Stimulated activated CD4-positive, alpha-beta T cell treated with anti-CD3 and anti-CD28 coated beads, TNF-alpha, amount 100 ng/mL, for 4 hours (primary cell): ENCODE measurements at places on chromosomes 13 and 19.

DNA sequence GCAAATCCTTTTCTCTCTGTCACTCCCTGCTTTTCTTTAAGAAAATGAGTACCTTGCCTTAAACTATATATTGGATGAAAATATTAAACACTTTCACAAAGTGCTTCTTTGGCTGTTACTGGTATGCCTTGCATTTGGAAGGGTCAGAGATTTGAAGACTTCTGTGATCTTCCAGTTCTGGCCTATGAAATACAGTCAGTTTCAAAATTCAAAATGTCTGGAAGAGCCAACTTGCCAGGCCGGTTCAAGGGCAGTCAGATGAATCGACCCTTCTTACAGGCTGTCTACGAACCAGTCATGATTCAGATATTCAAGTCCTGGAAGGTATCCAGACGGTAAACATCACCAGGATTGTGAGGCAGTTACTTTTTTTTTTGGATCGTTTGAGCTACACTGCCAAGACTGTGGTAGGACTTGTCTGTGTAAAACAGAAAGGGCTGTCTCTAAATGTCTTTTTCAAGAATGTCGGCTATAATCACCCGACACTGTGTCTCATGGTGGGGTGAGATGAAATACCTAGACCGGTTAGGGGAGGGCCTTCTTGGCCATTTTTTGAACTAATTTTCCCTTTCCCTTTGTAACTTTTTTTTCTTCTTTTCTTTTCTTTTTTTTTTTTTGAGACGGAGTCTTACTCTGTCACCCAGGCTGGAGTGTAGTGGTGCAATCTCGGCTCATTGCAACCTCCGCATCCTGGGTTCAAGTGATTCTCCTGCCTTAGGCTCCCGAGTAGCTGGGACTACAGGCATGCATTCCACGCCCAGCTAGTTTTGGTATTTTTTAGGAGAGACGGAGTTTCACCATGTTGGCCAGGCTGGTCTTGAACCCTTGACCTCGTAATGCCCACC lies 11.2 kb downstream of the ACTN4 start:
- no peak for DNase-seq

DNA sequence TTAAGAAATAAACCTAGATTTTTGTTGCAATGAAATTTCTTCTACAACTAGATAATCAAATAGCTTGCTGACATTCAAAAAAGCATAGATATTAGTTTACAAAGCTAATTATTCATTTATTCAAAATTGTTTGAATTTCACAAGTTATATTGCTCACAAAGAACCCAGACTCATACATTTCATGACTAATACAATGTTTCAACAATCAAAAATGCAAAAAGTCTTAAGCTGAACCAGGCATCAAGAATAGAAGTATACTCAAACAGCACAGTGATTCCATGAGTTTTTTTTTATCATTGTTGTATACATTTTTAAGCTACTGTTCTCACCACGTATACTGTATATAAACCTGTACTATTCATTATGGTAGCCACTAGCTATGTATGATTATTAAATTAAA lies 51.0 kb downstream of the DIAPH3 start:
- no peak for DNase-seq

DNA sequence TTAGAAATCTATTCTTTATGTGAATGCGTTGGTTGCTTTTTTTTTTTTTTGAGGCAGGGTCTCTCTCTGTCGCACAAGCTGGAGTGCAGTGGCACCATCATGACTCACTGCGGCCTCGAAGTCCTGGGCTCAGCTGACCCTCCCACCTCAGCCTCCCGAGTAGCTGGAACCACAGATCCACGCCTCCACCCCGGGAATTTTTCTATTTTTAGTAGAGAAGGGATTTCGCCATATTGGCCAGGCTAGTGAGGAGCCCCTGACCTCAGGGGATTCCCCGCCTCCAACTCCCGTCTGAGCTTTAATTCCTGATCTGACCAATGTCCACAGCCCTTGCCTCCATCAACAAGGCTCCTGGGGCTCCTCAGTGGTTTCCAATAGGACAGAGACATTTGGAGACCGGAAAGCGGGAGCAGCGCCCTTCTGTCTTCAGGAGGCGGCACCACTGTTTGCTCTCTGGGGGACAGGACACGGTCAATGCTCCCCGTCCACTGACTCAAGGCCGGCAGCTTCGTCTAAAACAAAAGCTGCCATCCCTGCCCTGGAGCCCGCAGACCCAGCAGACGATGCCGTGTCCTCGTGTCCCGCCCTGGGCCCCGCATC lies 503 bp downstream of the TUBA3C start:
- no peak for DNase-seq

DNA sequence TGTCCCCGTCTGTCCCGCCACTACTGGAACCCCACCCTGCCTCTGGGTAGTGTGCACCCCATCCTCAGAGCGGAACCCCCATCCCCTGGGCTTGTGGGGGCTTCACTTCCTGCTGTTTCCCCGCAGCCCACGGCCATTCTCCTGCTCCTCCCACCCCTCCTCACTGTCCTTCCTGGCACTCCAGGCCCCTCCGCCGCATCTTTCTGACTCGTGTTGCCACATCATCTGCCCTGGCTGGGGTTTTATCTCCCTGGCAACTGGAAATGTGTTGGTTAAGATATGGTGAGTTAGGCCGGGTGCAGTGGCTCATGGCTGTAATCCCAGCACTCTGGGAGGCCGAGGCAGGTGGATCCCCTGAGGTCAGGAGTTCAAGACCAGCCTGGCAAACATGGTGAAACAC lies 37.3 kb downstream of the KDM4B start:
- no peak for DNase-seq

DNA sequence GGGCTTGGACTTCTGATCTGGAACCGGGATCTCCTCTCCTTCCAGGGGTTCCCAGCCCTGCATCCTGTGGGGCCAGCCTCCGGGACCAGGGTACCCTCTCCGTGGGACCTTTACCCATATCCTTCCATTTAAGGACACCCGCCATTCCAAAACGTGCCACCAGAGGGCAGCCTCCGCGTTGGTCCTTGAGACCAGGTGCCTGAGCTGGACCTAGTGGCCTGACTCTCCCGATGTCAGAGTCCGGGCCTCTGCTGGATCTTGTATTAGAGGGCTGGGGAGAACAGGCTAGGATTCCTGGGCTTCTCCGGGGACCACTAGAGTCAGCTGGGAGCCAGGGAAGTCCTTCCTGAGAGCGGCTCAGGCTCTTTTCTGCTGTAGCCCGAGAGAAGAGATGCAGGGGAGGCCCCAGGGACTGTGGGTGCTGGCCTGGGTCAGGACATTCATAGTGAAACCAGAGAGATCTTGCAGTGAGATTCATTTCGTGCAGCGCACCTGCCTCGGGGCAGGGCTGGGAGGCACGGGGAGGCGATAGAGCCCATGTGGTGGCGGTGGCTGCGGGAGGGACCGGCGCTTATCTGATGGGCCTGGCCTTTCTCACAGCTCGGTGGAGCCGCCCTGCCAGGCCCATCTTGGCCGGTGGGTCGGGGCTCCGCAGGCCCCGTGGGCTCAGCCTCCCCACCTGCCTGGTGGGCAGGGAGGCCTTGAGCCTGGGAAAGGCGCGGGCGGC lies 9.8 kb upstream of the SLC7A10 start:
- DNase-seq = peak; percentile 59

- DNase-seq = no peak
Observed at GRCh38 chr13:78247362-78247761, 328.7 kb upstream of the EDNRB start.

DNA sequence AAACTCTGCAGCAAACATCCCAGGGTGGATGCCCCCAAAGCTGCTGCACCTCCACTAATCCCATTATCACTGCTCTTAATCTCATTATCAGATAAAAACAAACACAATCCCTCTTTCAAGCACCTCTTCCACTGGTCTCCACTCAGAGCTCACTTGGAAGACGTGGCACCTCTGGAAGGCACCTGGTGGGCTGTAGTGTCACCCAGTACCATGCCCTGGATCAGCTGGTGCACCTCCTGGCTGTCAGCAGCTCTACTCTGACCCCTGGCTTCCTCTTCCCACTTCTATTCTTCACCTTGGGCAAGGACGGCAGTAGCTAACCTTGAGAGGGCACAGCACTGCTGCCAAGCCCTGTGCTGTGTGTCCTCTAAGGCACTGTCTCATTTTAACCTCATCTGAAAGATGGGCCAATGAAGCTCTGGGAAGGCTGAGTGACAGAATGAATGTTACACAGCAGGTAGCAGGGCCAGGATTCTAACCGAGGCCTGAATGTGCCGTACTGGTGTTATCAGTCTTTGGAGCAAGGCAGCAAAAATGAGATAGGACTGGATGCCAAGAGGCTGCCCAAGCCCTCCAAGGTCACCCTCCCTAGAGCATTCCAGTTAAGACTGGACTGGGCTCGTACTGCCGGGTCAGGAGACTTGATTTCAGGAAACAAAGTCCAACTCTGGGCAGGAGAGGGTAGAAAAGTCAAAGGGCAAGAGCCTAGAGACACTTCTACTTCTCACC lies 7.4 kb downstream of the BRD4 start:
- DNase-seq = no peak

DNA sequence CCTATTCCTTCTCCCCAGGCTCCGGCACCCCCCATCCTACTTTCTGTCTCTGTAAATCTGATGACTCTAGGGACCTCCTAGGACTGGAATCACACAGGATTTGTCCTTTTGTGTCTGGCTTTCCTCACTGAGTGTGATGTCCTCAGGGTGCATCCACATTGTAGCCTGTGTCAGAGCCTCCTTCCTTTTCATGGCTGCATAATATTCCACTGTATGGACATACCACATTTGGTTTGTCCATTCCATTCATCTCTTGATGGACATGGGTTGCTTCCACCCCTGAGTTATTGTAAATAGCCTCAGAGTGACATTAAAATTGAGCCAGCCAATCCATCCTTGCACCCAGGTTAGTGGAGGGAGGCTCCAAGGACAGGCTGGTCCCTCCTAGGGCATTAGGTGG lies 22.8 kb upstream of the NMRK2 start:
- no peak for DNase-seq

DNA sequence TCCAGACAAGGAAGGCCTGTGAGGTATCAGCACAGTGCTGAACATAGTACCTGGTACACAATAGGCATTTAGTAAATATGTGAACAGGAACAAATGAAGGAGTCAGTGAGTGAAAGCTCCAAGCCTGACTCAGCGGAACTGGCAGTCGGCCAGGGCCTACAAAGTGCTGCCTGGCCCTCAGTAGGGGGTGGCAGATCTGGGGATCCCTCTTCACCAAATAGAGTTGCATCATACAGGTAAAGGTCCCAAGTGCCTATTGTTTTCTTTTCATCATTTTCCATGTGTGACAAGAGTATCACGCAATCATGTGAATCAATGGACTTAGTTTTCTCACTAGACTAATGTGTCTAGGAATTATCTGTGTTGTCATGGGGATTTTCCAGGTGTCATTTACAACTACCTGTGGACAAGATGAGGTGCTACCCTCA lies 9.2 kb downstream of the CYP2B6 start:
- DNase-seq = no peak

DNA sequence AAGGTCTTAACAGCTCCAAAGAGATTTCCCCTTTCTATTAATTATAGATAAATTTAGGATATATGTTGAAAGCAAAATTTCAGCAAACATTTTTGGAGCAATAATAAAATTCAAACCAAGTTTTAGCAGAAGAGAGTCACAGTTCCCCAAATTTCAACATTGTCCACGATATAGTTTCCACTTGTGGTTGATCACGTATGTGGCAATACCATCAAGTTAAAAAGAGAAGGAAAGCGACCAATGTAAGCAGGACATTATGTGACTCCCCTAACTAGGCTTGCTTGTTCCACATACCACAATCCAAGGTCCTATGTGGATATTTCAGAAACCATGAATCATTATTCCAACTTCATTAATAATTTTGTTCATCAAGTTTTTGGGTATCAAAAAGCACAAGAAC lies 52.8 kb downstream of the ELF1 start:
- no peak for DNase-seq

DNA sequence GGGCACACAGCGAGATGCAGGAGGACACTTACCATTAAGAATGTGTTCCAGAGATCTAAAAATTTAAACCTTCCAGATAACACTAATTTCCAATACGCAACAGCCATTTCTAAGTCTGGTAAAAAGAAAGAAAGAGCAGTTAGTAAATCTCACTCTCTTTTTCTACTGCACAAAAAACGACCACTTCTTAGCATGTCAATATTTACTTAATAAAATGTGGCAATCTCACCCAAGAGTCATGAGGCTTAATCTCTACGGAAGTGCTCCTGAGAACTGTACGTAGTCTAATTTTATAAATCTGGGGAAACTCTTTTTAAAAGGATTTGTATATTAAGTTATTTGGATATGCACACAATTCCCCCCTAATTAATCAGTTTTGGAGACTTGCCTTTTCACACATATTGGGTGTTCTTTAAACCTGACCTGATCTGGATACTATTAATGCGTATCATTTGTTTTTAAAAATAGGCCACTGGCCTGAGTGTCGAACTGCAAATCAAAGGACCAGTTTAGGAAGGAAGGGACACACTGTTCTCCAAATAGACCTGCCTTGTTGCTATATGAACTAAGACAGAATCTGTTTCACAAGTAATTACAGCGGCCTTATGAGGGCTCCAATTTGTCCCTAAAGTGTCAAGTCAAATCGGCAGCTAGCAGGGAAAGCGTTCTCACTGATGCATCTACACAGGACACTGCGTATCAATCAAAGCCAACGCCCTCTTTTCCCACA lies 7.9 kb upstream of the ADPRHL1 start:
- DNase-seq = no peak

GRCh38 chr19:14053032-14053431 lies 8.8 kb downstream of the PALM3 start:
- DNase-seq = no peak

DNA sequence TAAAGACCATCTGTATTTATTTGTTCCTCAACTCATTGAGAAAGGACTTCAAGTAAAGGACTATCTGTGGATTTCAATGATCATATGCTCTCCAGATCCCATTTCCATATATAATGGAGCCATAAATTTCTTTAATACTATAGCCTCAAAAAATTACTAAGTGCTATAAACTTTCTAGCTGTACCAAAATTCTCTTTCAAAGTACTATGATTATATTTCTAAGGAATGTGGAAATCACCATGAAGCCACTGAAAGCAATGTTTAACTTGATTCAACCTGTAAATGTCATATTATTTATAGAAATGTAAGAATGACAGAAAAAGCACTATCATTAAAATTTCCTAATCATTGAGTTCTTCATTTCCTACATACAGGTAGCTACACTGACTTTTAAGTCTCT lies 20.7 kb downstream of the TBC1D4 start:
- no peak for DNase-seq

DNA sequence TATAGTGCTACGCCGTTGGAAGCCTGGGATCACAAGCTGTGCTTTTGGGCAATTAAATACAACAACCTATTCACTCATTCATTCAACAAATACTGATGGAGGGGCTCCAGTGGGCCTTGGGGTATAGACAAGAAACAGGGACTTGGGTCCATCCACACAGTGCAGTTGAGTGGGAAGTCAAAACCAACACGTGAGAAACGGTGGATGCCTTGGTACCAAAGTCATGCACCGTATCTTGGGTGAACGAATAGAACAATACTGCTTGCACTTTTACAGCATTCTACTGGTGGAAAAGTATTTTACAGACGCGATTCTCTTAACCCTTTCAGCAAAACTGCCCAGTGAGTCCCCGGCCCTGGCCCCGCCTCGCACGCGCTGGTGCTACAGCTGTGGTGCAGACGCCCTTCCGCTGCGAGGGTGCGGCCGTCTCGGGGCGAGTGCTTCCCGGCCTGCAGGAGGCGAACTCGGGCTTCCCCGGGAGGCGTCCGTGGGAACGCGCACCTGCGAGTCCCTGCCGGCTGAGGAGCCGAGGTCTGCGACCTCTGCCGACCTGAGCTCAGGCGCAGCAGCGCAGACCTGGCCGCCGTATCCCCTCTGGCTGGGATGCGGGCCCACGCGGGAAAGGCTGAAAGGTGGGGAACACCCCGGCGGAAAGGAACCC lies 8.3 kb downstream of the TNFRSF19 start:
- peak; percentile 31 for DNase-seq
